Osteocyte (in vitro differentiated cells): ENCODE measurements at places on chromosomes 6 and 20.

GRCh38 chr20:36633285-36633772 is 12.7 kb downstream of the SLA2 start:
- DNase-seq, result no peak

GRCh38 chr20:37627060-37627766 is 66.6 kb upstream of the CTNNBL1 start:
- DNase-seq, result no peak

- DNase-seq, result no peak
Observed at GRCh38 chr6:27178860-27179259, 68.6 kb upstream of the PRSS16 start.

- DNase-seq, result no peak
Observed at GRCh38 chr6:367891-368630, 23.5 kb upstream of the IRF4 start.

DNA sequence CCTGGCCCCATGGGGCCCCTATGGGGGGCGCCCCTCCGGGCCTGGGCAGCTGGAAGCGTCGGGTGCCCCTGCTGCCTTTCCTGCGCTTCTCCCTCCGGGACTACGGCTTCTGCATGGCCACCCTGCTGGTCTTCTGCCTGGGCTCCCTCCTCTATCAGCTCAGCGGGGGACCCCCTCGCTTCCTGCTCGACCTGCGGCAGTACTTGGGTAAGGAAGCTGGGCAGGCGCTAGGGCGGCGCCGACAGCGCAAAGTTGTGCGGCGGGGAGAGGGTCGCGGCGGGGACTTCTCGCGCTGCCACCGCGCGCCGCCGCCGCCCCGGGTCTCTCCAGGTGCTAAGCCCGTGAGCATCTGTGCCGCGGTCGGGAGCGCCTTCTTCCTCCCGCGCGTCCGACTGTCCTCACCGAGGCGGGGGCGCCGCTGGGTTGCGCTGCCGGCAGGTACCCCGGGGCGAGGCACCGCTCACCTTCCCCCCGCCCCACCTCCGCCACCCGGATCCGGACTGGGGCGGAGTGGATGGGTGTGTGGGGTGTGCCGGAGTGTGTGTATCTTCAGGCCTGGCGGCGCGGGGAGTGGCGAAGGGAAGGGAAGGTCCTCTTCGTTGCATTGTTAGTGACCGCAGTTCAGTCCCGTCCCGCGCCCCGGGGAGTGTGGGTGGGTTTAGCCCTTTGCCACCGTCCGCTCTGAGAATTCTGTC is 788 bp downstream of the UST start:
- peak; percentile 86 for DNase-seq

DNA sequence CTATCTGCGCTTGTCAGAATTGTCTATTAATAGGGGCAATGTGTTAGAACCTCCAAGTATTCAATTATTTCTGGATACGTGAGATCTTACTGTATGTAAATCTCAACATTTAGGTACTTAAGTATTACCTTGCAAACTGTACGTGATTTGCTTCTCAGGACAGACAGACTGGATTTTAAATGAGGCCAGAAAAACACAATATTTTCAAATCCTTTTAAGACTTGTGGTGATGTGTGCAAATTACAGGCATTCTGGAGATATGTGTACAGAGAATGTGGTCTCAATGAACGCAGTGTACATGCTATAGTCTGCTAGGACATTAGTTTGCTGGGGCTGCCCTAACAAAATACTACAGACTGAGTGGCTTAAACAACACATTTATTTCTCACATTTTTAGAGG is 16.9 kb downstream of the CCR6 start:
- no peak for DNase-seq

GRCh38 chr6:21582651-21583050 is 10.9 kb upstream of the SOX4 start:
- DNase-seq, result no peak

DNA sequence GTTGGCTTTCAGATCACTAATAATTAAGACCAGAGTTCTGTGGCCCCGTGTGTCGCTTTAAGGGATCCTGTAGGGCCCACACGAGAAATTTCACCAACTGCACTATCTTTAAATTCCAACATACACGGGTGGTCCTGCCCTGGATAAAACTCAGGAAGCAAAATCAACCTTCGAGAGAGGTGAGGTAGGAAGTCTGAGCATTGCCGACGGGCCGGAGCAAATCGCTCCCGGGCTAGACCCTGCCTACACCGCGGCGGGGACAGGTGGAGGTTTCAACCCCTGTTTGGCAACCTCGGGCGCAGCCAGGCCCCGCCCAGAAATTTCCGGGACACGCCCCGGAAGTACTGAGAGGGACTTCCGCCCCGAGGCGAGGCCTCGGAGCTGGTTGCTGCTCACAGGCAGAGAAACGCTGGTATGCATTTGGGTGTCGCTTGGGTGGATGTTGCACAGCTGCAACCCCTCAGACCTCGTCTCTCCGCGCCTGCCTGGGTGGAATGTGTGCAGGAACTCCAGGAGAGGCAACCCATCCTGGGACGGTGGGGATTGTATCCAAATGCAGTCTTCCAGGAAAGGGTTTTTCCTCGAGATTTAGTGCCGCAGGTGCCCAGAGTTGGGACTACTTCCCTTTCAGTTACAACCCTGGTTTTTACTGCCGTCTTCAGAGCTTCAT is 19.9 kb downstream of the ZKSCAN8 start:
- no peak for DNase-seq

GRCh38 chr6:169884158-169884557 is 132.7 kb downstream of the ERMARD start:
- DNase-seq, result peak; percentile 54

DNA sequence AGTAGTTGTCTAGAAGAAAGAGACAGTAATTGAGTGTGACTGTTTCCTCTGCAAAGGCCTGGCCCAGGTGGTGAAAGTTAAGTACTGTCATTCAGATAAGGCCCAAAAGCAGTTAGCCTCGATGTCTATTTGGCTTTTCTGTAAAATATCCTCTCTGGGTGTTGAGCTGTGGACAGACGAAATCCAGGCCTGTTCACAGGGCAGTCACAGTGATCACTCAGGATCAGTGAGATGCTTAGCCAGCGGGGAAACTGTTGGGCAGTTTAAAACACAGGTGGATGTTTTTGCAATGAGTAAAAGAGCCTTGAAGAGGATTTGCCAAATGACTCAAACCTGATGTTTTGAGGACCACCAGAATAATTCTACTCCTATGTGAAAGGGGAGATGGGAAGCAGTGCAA is 22.0 kb upstream of the PRDM1 start:
- DNase-seq, result no peak

DNA sequence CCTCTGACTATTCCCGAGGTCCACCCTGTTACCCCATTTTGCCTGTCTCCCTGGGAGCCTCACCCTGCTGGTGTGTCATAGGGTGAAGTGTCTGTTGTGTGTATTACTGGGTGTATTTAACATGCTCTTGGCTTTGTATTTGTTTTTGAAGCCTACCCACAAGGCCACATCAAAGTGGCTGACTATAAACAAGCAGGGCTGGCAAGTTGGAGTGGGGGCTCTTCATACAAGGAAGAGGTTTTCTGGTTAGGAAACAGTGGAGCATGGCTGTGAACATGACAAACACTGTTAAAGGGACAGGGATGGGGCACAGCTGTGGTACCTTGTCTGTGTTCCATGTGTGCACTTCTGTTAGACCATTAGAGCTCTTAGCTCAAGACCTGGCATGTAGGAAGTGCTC is 26.3 kb downstream of the HECA start:
- no peak for DNase-seq

DNA sequence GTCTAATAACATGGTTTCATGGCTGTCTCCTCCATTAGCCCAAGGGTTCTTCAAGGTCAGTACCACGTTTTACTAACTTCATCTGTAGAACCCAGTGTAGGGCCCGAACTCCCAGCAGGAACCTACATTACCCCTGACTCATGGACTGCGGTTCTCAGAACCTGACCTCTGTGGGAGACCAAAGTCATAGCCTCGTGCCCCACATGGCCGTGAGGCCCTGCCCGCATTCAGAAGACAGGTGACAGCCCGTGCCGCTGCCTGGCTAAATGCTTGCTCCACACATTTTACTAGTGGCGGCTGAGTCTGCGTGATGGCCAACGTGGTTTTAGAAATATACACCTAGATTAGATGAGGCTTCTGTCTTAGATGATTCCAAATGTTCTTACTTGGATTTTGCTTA is 94.9 kb downstream of the CDH4 start:
- DNase-seq, result no peak

GRCh38 chr20:45798935-45799642 is 7.3 kb downstream of the DNTTIP1 start:
- DNase-seq, result no peak

GRCh38 chr6:42978487-42978838 is 518 bp downstream of the PEX6 start:
- DNase-seq, result peak; percentile 87

DNA sequence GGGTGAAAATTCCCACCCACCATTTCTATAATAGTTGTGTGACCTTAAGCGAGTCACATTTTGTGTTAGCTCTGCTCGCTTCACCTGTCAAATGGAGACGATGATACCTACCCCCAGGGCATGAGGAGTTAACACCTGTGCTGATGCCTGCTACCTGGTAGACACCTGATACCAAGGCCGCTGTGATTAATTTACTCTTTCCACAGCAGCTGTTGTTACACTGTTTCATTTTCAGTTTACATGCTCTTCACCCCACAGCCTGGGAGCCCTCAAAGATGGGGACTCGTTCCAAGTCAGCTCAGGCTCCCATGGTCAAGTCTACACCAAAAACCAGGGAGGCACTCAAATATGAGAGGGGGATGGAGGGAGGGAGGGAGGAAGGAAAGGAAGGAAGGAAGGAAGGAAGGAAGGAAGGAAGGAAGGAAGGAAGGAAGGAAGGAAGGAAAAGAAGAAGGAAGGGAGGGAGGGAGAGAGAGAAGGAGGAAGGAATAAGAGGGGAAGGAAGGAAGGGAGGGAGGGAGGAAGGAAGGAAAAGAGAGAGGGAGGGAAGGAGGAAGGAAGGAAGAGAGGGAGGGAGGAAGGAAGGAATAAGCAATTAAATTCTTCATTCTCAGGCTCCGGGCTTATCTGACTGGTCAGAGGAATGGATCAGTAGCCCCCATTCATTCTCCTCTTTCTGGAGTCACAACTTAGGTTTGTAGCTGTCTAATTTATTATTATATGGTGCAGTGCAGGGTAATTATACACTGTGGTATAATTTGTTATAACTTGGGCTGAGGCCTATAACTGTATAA is 40.9 kb downstream of the PDYN start:
- DNase-seq, result no peak

GRCh38 chr6:134267917-134268361 is 50.0 kb downstream of the SGK1 start:
- DNase-seq, result no peak

GRCh38 chr6:135630789-135631376 is 133.3 kb upstream of the AHI1 start:
- DNase-seq, result no peak

- no peak for DNase-seq
Observed at GRCh38 chr6:42028234-42029061, 21.9 kb upstream of the TAF8 start.

GRCh38 chr20:62480318-62480717 is 4.5 kb upstream of the GATA5 start:
- DNase-seq, result no peak

- DNase-seq, result no peak
Observed at GRCh38 chr6:85126485-85127167, 323.3 kb upstream of the NT5E start.

GRCh38 chr6:117906507-117906957 is 532 bp upstream of the SLC35F1 start:
- DNase-seq, result no peak

DNA sequence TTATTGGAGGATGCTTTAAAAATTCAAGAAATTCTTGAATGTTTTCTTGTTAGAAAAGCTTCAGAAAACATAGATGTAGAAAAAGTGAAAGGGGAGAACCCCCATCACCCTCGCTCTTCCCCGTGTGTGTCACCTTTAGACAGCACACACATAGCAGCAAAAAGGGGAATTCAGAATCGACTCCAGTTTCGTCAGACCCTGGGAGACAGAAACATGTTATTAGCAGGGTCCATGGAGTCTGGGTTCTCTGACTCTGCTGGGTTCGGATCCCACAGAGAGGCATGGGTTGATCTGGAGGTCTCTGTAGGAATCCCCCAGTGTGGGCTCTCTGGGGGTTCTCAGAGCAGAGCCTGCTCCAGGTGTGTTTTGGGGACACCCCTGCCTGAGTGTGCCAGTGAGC is 43.7 kb downstream of the ARHGAP40 start:
- no peak for DNase-seq

GRCh38 chr6:111237852-111238251 is 150.5 kb downstream of the SLC16A10 start:
- DNase-seq, result no peak

- no peak for DNase-seq
Observed at GRCh38 chr6:14040042-14040441, 77.5 kb upstream of the CD83 start.

- DNase-seq, result no peak
Observed at GRCh38 chr6:4378319-4378996, 243.1 kb upstream of the ECI2 start.

GRCh38 chr20:2640899-2641298 is 11.5 kb upstream of the NOP56 start:
- DNase-seq, result no peak

- no peak for DNase-seq
Observed at GRCh38 chr6:168071620-168072019, 7.4 kb downstream of the FRMD1 start.

DNA sequence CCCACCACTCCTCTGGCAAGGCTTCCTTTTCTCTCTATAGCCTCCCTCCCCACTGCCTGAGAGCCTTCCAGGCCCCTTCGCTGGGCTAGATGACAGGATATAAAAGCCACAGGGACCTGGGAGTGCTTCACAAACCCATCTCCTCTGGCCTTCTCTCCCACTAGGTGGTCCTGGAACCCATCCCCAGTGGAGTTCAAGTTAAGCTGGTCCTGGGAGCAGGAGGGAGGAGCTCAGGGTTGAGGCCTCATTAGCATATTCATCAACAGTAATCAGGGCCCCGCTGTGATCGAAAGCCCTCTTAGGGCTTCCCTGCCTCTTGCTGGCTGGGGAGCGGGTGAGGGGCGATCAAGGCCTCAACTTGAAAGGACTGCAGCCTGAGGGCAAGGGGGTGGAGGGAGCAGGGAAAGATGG is 9.1 kb downstream of the EBF4 start:
- peak; percentile 59 for DNase-seq

DNA sequence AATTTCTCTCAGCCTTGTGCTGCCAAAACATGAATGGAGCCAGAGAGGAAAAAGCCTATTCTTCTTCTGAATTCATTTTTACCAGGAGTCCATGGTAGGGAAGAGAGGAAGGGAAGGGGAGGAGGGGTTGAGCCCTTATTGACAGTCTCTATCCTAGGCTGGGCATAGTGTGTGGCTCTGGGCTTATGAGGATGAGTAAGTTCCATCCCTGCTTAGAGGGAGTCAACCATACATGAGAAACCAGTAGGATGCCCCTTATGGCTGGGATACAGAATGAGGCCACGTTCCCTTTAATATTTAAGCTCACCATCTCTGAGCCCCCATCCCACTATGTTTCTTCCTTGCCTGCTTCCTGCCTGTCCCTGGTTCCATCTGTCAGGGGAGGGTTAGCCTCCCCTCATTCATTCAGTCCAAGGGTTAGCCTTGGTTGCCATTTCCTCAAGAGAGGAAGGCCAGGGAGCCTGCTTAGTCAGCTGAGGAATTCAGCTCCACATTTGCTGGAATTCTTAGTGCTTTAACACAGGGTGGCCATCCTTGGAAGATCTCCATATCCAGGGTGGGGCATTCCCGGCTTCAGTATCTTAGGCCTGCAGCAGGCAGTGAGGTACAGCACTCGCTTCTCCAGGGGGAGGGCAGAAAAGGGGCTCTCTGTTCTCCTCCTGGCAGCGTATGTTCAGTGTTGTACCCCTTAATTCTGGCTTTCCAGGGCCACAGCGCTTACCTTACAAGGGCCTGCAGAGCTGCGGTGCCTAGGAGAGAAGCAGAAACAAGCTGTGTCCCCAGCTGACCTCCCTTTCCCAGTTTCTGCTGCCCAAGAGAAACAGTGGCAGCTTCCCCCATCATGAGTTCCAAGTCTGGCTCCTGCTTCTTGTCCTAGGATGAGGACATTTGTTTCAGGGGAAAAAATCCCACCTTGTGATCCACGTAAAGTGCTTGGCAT is 12.5 kb downstream of the SIRT5 start:
- peak; percentile 13 for DNase-seq
